ENCODE measurements at places on chromosomes 7 and 10.

DNA sequence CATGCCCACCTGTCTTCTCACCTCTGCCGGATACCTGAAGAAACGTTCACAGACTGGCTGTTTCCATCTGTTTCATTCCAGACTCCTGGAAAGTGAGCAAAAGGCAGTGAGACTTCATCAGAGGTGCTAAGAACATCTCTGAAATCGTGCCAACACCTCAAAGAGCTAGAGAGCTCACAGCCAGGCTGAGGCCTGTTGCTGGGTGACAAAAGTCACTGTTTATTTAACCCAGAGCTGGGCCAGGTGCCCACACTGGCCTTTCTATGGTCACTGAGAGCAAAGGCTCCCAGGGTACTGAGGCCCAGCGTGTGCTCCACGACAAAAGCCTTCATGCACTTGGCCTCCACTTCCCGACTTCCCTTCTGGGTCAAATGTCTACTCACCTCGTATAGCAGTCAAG is 3.7 kb upstream of the NANOS1 start:
- DNase-seq, result no peak

- no peak for DNase-seq
Observed at GRCh38 chr10:104831272-104831671, 190.2 kb downstream of the SORCS3 start.

DNA sequence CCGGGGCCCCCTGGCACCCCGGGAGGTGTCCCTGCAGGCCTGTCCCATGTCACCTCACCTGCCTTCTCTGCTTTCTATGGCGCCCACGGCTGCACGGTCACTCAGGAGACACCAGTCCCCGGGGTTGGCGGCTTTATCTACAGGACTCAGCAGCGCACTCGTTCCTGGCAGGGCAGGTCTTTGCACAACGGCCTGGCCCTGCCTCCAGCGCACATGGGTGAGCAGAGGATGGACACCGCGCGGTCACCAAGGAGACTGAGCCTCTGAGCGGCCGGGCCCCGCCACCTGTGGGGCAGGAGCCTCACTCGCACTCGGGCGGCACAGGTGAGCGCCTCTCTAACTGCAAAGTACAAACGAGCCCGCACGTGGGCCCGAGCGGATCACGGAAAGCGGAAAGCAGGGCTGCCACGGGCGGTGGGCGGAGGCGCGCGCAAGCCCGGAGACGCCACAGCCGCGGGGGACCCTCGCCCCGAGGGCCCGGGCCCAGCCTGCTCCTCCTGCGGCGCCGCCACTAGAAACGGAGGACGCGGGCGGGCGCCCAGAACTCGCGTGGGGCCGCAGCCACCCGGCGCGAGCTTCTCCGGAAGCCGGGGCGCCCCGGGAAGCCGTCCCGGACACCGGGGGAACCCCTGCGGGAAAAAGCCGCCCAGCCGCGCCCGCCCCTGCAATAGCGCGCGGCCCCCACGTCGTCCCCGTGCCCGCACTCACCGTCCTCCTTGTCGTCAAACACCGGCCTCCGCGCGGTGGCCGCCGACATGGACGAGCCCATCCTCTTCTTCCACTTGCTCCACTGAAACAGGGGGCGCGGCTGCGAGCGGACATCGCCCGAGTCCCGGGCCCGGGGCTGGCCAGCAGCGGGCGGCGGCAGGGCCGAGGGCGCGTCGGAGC is 642 bp downstream of the STK32C start:
- peak; percentile 14 for DNase-seq

DNA sequence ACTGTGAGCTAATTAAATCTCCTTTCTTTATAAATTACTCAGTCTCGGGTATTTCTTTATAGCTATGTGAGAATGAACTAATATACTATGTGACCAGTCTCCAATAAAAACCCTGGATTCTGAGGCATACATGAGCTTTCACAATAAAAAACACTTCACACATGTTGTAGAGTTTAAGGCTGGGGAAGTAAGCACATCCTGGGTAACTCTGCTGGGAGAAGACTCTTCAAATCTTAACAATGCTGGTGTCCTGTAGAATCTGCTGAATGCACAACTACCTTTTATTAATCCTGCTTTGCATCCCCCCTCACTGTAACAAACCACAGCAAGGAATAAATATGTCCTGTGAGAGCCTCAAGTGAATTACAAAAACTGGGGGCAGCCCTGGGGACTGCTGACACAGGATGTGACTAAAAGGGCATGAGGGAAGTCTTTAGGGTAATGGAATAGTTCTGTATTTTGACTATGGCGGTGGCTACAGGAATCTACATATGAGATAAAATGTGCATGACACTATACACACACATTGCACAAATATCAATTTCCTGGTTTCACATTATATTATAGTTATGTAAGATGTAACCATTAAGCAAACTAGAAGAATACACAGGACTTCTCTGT is 45.1 kb upstream of the KCTD7 start:
- no peak for DNase-seq

GRCh38 chr7:83054472-83054871 is 108.2 kb downstream of the PCLO start:
- no peak for DNase-seq

DNA sequence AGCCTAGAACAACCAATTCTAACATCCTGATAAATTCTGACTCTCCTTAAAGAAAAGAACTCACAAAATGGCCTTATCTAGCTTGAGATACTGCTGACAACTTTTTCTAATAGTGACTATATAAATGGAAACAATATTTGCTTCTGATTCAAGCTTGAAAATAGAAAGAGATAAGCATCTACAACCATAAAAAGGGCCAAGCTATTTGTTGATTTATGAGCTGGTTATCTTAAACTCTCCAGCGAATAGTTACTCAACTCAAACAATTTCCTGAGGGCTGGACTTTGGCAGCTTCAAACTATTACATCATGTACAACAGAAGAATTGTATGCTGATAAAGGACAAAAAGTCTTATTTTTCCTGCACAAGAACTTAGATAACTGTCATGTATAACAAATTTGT is 4.6 kb downstream of the USP54 start:
- DNase-seq, result no peak

- DNase-seq, result no peak
Observed at GRCh38 chr10:129867631-129868179, 96.4 kb downstream of the EBF3 start.

DNA sequence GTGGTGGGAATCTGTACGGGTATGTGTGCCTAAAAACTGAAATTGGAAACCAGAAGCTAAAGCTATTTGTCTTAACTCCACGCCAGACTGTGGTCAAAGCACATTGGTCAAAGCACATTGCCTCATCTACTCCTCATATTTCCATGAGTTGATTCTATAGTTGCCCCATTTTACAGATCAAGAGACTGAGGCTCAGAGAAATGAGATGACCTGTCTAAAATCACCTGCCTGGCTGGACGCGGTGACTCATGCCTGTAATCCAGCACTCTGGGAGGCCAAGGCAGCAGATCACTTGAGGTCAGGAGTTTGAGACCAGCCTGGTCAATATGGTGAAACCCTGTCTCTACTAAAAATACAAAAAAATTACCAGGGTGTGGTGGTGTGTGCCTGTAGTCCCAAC is 21.7 kb upstream of the MNX1 start:
- no peak for DNase-seq

DNA sequence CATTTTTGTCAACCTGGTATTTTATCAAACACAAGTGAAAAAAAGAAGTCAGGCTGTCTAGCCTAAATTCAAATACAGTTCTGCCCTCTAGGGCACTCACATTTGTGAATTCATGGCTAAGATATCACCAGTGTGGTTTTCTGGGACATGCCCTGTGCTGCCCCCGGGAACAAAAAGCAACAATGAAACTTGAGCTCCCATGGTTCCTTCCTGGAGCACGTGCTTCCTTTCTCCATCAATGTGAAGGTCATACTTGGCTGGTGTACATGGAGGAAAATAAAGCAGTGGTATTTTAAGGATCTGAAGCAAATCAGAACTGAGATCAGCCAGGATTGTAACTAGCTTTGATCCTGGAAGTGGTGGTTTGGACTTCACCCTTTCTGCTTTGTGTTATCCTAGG is 128.9 kb upstream of the FRMD4A start:
- no peak for DNase-seq

- DNase-seq, result no peak
Observed at GRCh38 chr10:107356396-107356795, 191.9 kb upstream of the SORCS1 start.

DNA sequence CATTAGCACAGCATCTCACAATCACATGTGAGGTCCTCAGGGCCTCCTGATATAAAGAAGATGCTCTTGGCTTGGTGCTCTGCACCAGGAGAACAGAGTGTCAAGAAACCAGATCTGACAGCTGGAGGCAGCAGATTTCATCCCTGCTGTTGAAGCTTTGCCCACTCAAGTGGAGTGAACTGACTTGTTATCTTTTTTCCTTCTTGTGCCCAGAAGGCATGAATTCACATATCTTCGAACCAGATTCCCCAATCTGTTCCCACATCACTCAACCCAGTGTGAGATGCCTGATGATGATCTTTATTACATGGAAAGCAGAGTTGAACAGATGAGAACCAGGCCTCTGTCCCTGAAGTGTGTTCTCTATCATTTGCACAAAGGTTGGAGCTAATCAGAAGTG is 521.0 kb downstream of the SORCS1 start:
- no peak for DNase-seq

- no peak for DNase-seq
Observed at GRCh38 chr10:132688580-132689420, 97.1 kb downstream of the NKX6-2 start.

DNA sequence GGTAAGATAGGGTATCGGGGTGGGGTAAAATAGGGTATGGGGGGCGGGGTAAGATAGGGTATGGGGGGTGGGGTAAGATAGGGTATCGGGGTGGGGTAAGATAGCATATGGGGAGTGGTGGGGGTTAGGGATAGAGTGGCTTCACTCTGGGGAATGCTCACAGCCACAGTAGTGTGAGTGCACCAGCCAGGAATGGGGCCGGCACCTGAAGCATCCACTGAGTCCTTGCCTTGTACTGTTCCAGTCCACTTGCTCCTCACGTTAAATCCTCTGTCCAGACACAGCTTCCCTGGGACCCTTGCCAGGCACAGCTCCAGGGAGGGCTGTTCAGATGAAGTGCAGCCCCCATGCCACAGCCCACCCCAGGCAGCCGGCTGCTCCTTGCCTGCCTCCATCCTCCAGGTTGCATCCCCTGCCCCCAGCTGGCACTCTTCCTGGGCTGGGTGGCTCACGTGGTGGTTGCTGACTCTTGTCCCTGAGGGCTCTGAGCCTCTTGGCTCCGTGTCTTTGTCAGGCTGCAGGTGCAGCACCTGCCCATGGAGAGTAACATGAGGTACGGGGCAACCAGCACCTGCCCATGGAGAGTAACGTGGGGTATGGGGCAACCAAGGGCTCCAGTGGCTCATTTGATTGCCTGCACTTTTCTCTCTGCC is 268.4 kb downstream of the TCERG1L start:
- no peak for DNase-seq

GRCh38 chr7:137932881-137933269 is 69.0 kb downstream of the CREB3L2 start:
- no peak for DNase-seq

DNA sequence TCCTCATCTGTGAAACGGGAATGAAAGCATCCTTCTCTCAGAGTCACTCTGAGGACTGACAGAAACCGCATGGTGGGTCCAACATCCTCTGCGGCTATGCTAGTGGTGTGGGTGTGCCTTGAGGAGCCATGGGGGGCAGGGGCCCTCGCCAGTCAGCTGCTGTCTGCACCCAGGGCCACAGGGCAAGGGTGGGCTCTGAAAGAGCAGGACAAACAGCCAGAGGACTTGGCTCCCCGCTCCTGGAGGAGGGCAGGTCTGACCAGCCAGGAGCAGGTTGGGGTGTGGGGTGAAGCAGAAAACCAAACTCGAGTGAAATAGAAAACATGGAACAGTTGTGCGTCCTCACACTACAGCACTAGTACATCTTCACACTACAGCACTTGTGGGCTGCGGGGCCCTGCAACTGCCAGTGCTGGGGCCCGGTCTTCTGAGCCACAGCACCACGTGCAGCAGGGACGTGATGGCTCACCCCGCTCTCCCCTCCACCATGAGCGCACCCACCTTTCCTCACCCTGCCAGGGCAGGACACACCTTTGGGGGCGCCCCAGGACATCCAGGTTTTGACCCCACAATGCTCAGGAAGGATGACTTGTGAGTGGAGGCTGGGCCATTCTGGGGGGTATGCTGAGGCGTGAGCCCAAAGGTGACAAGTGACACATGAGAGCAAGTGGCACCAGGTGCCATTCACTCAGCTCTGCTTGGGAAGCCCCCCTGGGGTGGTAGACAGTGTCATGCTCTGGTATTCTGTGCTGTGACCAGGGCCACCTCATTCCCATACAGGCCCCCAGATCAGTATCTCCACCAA is 96.1 kb upstream of the RET start:
- no peak for DNase-seq

DNA sequence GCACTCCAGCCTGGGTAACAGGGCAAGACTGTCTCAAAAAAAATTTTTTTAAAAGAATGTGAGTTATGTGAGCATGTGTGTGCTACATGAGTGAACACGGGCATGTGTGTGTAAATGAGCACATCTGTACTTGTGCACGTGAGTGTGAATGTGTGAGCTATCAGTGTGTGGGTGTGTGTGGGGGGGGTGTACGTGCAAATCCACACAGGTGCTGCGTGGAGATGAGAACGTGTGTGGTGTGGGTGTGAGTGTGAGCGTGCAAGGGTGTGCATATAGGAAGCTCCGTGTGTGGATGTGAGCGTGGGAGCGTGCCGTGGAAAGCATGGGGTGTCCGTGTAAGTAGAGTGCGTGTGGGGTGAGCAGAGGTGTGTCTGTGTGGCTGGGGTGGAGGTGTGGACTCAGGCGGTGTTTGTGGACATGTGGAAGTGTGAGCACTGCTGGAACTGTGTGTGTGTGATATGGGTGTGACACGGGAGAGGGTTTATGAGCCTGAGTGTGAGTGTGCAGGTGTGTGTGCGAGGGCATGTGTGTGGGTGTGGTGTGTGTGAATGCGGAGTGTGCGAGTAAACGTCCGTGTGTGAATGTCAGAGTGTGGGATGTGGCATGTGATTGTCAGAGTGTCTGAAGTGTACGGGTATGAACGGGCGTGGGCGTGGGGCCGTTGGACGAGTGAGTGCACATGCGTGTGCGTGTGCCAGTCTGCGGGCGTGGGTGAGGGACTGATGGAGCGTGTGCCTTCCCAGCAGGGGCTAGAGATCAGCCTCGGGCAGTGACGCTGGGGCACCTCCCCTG is 45.9 kb upstream of the TNRC18 start:
- no peak for DNase-seq

DNA sequence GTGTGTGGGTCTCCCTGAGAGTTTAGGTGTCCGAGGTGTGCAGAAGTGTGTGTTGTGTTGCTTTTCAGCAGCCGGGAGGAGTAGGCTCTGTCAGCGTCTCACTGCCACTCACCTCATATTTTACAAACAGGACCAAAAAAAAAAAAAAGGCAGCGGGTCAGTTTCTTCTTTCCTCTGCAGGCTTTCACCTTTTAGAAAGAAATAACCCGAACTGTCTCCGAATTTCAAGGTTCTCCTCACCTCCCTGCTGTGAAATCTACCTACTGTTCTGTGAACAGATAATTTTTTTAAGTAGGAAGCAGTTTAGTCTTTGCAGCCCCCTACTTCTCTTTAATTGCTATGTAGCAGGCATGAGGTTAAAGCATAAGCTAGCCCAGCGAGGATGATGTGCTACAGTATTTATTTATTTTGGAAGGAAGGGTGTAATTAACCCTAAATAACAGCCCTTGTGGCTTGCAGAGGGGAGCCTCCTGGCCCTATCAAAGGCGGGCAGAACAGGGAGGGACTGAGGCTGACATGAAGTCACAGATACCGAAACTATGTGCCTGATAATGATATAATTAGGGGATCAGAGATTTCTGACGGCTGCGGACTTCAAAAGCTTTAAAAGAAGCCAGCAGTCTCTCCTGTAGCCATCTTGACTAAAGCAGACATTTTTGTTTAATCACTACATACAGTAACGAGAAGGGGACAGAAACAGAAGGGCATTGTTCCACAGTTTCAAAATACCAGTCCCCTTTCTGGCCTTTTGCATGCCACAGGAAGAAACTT is 1.6 kb downstream of the BAMBI start:
- no peak for DNase-seq
